ENCODE measurements at places on chromosomes 2 and 18.

- DNase-seq, result no peak
These were observed 29.1 kb upstream of the NEMP2 start for GRCh38 chr2:190563646-190564045.

DNA sequence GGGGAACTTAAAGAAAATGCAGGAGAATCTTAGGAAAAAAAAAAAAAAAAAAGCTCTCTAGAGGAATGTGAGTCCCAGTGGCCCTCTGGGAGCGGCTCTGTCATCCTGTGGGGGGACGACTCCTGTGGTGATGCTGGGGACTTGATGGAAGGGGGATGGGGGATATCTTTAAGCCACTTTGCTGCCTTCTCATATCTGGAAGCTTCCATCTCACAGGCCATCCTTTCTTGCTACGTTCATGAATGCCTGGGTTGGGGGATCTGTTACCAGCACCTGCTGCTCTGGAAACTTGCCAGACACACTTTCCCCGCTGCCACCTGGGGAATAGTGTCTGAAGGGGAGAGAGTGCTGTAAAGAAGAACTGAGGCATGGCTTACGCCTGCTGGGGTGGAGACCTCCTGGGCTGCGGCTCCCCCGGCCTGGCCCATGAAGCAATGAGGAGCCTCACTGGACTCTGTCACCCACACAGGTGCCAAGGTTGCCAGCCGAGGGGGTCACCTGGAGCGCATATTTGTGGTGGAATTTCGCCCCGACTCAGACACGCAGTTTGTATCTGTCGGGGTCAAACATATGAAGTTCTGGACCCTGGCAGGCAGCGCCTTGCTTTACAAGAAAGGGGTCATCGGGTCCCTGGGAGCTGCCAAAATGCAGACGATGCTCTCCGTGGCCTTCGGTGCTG lies 92.8 kb downstream of the RTN4 start:
- no peak for DNase-seq

DNA sequence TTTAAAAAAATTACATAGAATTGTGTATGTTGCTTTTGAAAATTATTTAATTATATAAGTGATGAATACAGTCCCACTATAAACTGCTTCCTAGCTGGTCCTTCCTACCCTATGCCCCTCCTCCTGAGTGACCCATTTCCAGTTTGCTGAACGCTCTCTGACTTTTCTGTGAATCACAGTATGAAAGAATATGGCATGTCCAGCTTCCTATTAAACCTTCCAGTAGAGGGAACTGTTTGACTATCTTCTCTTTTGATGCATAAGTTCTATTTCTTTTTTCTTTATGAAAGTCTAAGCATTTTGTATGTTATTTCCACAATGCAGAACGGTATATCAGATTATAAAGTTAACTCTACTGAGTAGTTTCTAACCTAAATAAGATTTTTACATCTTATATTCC lies 41.3 kb downstream of the PSMG2 start:
- DNase-seq, result no peak

DNA sequence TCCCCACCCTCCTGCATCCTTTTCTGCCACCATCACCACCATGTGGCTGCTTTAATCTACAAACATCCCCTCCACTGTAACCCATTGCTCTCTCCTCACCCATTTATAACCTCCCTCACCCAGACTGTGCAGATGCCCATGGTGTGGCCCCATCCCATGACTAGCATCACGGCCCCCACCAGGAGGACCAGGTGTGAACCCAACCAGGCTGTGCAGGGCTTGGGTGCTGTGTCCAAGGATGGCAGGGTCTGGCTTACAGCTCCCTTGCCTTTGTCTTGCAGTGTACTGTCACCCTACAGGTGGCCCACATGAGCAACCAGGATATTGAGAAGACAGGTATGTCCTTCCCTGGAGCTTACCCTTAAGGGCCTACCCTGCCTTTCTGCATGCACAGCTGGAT lies 6.8 kb downstream of the FER1L5 start:
- no peak for DNase-seq

DNA sequence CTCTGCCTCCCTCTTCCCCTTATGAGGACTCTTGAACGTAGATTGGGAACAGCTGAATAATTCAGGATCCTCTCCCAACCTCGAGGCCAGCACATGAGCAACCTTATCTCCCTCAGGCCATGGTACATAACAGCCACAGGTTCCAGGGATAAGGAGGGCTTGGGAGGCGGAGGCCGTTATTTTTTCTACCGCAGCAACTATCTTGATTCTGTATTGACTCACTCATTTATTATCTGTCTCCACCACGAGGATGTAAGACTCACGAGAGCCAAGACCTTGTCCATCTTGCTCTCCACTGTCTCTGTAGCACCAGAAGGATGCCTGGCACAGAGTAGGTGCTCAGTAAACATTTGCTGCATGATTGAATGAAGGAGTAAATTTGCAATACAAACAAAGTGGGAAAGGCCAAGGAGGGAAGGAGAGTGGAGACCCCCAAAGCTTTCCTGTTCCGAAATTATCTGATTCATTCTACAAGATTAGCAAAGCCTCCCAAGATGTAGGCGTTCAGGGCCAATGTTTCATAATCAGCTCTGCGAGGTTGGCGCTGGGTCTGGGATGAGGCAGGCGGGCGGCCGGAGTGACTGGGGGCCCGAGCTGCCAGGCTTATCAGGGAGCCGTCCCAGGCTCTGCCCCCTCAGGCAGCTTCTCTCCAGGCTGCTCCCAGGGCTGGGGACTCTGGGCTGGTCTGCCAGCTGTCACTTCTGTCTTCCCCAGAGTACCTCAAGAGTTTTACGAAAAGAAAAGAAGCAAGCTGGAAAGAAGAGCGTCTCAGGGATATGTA lies 31.6 kb downstream of the INPP5D start:
- DNase-seq, result no peak

- no peak for DNase-seq
These were observed 52.3 kb downstream of the HIBCH start for GRCh38 chr2:190267302-190267701.

DNA sequence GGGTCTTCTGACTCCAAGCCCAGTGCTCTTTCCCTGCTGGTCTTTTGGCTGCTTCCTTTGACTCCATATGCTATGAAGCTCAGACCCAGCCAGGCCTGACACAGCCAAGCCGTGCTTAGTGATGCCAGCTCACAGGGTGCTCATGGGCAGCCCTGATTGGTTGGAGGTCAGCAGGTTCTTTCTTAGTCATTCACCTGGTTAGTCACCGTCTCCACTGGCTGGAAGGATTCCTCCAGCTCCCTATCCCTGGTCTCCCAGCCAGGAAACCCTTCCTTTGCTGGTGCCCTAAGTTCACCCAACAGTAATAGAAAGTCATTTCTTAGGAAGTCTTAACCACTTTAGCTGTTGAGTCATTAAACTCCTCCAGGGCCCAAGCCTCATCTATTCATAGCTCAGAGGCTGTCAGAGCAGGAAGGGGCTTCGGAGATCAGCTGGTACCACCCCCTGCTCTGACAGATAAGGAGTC lies 3.9 kb downstream of the KCNK3 start:
- DNase-seq, result no peak

DNA sequence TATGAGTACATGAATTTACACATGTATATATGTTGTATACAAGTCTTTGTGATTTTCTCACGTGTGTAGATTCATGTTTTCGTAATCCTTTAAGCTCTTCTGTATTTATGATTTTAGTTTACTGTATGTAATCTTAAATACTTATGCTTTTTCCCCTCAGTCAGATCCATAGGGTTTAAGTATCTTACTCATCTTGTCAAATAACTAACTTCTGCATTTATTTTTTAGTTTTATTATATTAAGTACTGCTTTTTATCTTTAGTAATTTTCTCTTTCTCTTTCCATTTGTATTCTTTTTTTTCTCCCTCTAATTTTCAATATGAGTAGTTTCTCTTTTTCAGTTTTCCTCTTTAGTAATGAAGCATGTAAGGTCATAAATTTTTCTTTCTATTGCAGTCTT lies 179.4 kb downstream of the LCLAT1 start:
- no peak for DNase-seq

GRCh38 chr18:30987467-30988241 lies 54.9 kb downstream of the DSC3 start:
- DNase-seq, result no peak

DNA sequence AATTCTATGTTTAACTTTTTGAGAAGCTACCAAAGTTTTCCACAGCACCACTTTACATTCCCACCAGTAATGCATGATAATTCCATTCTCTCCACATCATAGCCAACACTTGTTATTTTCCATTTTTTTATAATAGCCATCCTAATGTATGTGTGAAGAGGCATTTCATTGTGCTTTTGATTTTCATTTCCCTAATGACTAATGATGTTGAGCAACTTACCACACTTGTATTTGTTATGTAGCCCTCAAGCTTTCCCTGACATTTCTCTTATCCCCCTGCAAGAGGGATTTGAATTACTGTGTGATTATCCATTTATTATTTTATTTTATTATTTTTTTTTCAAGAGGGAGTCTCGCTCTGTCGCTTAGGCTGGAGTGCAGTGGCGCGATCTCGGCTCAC lies 23.6 kb upstream of the SOS1 start:
- DNase-seq, result no peak

GRCh38 chr2:120486441-120486840 lies 140.5 kb downstream of the INHBB start:
- no peak for DNase-seq

DNA sequence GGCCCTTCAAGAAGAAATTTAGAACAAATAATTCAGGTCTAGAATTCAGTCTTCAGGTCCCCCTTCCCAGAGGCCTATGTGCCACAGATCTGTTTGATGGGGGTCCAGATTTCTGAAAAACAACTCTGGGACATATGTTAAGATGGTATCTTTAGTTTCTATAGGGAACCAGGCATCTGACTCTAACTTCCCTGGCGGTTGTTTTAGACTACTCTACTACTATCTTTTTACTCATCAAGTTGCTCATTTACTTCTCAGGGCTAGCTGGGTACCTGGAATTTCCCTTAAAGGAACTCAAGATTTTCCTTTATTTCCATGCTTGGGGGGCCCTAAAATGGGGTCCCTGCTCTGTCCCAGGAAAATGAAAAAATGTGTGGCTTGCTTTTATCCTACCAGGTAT lies 114.7 kb upstream of the RAB6C start:
- DNase-seq, result no peak

- DNase-seq, result no peak
These were observed 73.3 kb upstream of the PPP1CB start for GRCh38 chr2:28678175-28678855.

DNA sequence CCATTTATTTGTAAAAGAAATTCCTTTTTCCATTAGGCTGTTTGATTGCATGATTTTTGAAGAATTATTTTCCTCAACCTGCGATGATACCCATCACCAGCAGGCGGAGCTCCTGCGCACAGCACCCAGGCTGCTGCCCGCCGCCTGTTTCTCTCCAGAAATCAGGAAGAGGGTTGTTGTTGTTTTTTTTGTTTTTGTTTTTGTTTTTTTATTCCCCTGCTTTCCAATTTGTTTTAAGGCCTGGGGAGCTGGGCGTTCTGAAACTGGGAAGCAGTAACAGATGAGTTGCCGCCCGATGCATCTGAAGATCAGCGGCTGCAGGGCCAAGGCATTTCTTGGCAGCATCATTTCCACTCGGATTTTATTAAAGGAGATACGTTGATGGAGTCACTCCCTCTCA lies 132.1 kb downstream of the MBP start:
- no peak for DNase-seq

DNA sequence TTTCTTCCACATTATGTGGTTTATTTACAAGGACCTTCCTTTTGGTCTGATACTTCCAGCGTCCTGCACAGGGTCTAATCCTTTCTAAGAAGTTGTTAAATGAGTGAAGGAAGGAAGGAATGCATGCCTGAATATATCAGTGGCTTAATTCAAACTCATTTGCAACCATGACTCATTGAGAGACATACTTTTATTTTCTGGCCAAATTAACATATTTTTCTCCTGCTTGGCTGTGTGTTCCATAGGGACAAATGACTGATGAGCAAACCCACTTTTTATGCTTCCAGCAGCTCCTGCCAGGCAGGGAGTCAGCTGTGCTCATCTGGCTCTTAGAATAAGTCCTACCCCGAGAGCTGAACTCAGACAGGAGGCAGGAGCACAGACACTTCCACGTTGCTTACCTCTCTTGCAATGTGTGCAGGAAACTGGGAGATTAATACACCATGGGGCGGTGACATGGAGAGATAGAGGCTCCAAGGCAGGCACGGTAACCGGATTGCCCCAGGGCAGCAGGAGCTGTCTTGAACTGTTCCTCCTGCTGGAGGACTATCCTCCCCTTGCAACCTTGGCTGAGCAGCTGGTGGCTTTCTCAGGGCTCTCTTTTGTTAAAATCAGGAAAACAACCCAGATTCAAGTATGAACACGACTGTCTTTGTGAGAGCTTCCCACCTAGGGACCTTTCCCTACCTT lies 667.5 kb upstream of the HS6ST1 start:
- DNase-seq, result no peak

DNA sequence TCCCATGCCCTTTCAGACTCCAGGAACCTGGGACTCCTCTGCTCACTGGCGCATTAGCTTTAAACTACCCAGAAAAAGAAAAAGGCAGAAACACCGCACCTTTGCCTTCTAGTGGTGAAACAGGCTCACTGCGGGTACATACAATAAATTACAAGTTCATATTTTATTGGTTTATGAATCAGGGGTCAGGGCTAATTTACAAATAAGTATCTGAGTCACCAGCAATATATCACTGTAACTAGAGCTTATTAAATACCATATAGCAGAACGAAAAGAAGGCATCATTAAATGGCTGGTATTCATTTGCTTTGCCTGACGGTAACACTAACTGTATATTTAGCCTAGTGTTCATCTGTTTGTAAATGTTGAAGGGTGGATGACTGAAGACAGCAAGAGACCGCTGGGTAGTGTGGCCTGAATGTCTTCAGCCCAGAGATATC lies 26.9 kb upstream of the DTNB start:
- no peak for DNase-seq

- DNase-seq, result no peak
These were observed 121.1 kb downstream of the LAMA3 start for GRCh38 chr18:23810396-23810795.

- no peak for DNase-seq
These were observed 92.5 kb downstream of the EML4 start for GRCh38 chr2:42261518-42262195.

DNA sequence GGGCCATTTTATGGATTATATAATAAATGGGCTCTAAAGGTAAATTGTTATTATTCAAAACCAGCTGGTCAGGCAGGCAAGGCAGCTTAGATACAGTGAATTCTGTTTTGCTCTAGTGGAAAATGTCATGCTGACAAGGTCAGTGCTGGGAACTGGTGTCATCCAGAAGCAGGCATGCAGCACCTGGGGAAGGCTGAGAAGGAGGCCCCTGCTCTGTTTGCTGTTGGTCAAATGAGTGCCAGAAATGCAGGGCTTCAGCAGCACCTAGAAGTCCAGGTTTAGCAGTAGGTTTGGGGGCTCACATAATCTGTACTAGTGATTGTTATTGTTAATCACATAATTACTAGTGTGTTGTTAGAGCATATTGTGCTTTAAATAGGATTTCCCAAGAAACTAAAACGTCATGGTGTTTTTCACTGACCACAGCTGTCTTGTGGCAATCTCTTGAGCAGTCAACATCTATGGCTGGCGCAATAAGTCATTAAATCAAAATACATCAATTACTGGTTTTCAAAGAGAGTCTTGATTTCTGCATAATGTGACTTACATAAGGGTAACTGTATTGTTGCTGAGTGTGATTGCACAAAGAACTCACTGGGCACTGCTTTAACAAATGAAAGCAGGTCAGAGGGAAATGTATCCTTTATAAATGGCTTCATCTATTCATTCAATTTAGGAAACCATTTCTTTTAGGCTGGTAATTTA lies 99.1 kb downstream of the MYO3B start:
- no peak for DNase-seq

- DNase-seq, result no peak
These were observed 1145.7 kb upstream of the NXPH2 start for GRCh38 chr2:139925903-139926302.

GRCh38 chr18:36377626-36378025 lies 80.1 kb downstream of the FHOD3 start:
- DNase-seq, result no peak

GRCh38 chr2:75325594-75325993 lies 126.3 kb upstream of the TACR1 start:
- no peak for DNase-seq
